ENCODE measurements at places on chromosomes 4 and X.
A peak's percentile ranks its signal among the peaks of the same experiment; 100 is the strongest.

- no peak for DNase-seq
Observed at GRCh38 chrX:78321809-78322208, 5.6 kb downstream of the CYSLTR1 start.

GRCh38 chr4:1360423-1361283, 13.6 kb downstream of the UVSSA start:
- no peak for DNase-seq

- DNase-seq = no peak
Observed at GRCh38 chr4:154720123-154720522, 23.7 kb upstream of the LRAT start.

- no peak for DNase-seq
Observed at GRCh38 chr4:8038083-8038482, 98.4 kb upstream of the AFAP1 start.

GRCh38 chr4:128347930-128348660, 60.5 kb upstream of the PGRMC2 start:
- DNase-seq = no peak

DNA sequence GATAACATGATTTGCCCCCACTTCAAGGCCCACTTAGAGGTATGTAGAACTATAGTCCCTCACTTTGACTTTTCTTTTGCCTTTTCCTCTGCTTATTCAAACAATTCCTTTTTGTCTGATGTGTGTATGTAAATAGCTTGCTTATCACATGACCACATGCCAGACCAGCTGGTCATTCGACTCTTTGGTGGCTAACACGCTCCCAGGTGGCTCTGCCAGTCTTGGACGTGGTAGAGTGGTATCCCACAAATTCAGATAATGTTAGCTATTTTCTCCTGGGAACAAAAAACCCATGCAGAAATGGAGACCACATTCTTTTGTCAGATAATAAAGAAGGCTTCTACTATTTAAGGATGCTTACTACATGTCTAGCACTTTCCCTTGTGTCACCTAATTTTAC, 47.9 kb downstream of the ARHGAP24 start:
- DNase-seq = no peak

- DNase-seq = no peak
Observed at GRCh38 chr4:52095374-52095773, 44.3 kb downstream of the SPATA18 start.

DNA sequence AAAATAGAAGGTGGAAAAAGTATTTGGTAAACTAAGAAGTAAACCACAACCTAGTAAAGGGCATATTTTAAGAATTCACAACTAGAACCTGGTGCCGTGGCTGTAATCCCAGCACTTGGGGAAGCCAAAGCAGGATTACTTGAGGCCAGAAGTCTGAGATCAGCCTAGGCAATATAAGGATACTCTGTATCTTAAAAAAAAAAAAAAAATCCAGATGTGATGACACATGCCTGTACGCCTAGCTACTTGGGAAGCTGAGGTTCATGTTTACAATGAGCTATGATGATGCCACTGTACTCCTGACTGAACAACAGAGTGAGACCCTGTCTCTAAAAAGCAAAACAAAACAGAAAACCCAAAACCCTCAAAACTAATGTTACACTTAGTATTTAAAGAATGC, 294.9 kb upstream of the ZCCHC13 start:
- no peak for DNase-seq

- DNase-seq = no peak
Observed at GRCh38 chrX:38276089-38276488, 51.2 kb downstream of the RPGR start.

- peak; percentile 12 for DNase-seq
Observed at GRCh38 chr4:4296283-4296846, 6.3 kb downstream of the ZBTB49 start.

GRCh38 chr4:48290146-48290772, 20.6 kb upstream of the TEC start:
- DNase-seq = no peak

All from mesenteric fat pad (tissue), 1 donor.